Fibroblast of skin of scalp (primary cell): ENCODE measurements at places on chromosomes 16 and 17.

- peak; percentile 72 for DNase-seq
Observed at GRCh38 chr17:55717898-55718735, 4.5 kb downstream of the TMEM100 start.

- DNase-seq = no peak
Observed at GRCh38 chr17:42307362-42307927, 19.1 kb downstream of the STAT5A start.

- no peak for DNase-seq
Observed at GRCh38 chr16:85759631-85760419, 8.9 kb upstream of the C16orf74 start.

DNA sequence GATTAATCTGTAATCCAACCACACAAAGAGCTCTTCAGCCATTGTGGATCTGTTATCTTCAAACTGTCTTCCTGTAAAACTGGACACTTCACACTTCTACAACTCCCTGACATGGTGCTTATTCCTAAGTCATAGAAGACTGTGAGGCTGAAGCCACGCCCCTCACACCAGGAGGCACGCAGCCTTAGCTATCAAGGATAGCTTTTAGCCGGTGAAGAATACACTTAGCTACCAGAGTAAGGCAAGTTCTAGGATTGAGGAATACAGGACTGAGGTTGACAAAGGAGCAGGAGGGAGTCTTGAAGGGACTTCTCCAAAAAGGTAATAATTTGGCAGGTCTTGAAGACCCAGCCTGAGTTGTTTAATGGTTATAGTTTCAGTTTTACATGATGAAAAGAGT, 79.8 kb upstream of the GAS7 start:
- DNase-seq = no peak

DNA sequence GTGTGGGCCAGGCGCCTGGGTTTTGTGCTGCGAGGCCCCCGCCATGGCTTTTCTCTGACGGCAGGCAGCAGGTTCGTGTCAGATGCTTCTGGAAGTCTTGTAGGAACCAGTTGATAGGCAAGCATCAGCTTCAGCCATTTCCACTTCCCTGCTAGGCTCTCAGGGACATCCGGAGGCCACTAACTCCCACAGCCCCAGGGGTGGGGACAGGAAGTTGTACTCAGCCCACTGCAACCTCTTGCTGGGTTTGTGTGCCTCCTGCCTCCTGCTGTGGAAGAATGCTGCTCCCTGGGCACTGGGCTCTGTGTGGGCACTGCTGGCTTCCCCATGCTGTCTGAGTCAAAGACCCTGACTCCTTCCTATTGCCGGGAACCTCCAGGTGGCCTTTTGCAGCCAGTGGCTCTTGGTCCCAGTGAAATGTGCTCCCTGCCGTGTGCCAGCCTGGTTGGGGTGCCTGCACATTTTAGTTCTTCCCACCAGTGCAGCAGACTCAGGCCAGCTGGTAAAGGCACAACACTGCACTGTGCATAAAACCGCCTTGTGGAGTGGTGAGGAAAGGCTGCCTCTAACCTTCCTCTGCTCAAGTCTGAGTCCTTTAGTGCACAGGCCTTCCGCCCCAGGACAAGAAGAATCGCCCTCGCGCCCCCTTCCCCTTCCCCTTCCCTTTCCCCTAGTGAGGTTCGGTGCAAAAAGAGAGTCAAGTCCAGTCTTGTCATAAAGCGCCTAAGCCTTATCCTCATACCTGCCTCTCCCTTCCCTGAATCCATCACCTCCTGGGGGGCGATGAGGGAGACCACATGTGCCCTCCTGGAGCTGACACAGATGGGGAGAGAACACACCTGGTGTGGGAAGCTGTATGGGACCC, 16.6 kb downstream of the LDHD start:
- peak; percentile 56 for DNase-seq

DNA sequence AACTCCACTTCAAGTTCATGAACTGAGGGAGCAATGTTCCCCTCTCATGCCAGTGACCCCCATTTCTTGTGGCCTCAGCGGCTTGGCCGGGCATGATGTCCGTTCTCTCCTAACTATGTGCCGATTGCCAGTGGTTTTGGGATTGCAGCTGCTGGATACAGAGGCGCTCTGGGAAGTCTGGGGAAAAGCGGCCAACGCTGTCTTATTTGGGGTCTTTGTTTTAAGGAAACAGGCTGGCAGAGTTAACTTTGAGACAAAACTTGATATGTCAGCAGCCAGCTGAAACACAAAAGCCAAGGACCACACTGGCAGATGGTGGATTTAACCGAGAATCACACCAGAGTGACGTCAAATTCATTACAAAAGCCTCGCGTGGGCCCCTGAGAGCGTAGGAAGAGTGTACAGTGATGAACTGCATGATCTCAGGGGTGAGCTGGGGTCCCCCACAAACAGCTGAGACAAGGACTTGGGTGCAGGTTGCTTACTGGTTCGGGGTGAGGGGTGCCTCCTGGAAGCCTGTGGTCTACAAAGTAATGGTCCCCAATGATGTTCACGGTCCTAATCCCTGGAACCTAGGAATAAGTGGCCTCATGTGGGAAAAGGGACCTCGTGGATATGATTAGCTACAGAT, 180.4 kb downstream of the IRF8 start:
- DNase-seq = no peak

GRCh38 chr17:80362428-80363119, 52.4 kb upstream of the ENDOV start:
- DNase-seq = no peak

GRCh38 chr17:77429369-77429968, 288.7 kb downstream of the SEC14L1 start:
- DNase-seq = no peak

DNA sequence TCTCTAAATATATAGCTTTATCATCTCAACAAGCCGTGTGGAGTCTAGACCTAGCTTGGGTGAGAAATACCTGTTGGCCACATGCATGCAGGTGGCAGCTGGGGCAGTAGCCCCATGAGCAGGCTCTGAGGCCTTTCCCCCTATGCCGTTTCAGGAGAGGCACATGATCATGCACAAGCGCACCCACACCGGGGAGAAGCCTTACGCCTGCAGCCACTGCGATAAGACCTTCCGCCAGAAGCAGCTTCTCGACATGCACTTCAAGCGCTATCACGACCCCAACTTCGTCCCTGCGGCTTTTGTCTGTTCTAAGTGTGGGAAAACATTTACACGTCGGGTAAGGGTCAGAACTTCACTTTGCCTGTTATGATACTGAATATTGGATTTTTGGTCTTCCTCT, 16.7 kb upstream of the CARMIL2 start:
- no peak for DNase-seq

DNA sequence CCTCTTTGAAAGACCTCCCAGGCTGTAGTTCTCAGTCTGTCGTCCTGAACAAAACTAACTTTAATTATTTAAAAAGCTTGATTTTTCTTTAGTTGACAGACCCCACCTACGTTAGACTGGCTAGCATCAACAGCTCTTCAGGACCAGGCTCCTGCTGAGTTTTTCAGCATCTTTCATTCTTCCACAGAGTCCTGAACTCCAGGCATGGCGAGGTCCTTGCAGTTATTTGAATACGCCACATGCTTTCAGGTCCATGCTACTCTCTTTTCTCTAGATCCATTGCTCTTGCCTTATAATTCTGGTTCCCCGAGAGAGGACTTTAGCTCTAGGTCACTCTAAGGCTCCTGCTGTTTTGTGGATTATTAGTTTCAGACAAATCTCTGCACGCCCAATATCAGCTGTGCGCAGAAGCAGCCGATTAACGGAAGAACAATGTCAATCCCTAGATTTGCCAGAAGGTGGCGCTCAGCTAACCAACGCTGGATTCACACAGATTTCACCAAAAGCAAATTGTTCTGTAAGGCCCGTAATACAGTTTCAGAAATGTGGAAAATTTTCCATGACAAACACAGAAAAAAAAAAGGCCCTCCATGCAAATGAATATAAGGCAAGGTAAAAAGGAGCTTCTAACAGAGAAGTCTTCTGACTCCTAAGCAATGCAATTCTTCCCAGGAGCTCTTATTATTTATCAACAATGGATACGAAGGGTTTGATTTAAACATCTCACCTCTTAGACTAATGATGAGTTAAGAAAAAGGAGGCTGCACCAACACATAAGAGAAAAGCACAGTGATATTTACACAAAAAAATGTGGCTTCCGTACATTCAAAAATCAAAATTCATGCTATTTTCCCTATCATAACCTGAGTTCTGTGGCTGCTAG, 33.5 kb upstream of the BCO1 start:
- DNase-seq = peak; percentile 46

DNA sequence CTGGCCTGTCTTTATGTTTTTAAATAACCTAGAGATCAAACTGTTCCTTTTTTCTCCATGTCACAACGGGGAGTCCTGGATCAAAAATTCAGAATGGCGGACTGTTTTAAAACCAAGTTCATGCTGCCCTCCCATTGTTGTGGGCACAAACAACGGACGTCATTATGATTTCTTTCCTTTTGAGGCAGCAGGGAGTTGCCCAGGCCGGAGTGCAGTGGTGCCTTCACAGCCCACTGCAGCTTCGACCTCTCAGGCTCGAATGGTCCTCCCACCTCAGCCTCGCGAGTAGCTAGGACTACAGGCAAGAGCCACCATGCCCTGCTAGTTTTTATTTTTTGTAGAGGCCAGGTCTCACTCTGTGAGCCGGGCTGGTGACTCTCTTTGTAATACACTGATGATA, 26.5 kb downstream of the NDE1 start:
- DNase-seq = no peak

DNA sequence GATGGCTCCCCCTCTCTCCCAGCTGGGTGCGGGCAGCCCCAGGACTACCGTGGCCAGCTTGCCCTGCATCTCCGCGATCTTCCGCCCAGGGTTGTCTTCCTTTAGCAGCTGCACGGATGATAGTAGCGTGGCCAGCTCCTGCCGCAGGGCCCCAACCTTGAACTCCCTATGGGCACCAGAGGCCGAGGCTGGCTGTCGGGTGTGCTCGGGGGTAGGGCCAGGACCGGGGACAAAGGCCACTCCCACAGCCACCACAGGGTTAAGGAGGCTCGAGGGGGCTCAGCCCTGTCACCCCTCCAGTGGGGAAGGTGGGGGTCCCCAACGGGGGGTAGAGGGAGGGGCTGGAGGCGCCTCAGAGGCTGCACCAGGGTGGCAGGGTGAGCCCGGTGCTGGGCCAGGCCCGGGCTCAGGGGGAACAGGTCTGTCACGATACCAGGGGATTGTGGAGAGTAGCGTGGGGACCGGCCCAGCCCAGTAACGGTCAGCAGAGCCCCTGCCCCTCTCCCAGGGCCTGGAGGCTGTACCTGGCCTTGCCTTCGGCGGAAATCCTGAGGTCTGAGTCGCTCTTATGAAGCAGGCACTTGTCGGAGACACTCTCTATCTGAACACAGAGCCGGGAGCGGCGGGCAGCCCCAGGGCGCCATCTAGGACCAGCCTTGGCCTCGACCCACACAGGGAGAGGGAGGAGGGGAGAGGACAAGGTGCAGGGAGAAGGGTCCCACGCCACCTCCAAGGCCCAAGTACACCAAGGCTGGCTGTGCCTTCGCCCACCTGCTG, 5.2 kb downstream of the PERCC1 start:
- no peak for DNase-seq

- DNase-seq = peak; percentile 40
Observed at GRCh38 chr16:50505714-50506542, 42.3 kb upstream of the NKD1 start.
